ENCODE measurements at places on chromosomes 2 and 18.

GRCh38 chr2:6932828-6933227 lies 15.6 kb downstream of the RNF144A start:
- no peak for DNase-seq

- DNase-seq = no peak
Observed at GRCh38 chr2:23563673-23564614, 179.0 kb downstream of the KLHL29 start.

DNA sequence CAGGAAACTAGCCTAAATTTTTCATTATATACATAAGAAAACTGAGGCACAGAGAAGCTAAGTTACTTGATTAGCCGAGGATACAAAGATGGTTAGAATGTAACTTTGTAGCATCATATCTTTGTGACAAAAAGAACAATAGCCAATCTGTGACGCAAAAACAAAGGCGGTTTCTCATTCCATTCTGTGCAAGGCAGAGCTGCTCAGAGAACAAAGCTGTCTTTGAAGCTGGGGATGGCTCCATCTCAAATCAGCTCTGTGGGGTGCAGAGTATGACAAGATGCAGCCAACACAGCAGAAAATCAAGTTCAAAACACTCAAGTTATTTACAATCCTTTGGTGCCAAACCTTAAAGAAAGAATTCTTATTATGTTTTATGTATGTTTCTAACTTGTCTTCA lies 81.9 kb upstream of the VWC2L start:
- no peak for DNase-seq

DNA sequence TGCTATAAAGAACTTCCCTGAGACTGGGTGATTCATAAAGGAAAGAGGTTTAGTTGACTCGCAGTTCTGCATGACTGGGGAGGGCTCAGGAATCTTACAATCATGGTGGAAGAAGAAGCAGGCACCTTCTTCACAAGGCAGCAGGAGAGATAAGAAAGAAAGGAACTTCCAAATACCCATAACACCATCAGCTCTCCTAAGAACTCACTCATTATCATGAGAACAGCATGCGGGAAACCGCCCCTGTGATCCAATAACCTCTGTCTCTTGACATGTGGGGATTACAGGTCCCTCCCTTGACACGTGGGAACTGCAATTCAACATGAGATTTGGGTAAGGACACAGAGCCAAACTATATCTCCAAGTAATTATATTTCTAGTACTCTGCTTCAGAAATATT lies 163.8 kb upstream of the CDH20 start:
- no peak for DNase-seq
